ENCODE measurements at places on chromosomes 1 and 21.

DNA sequence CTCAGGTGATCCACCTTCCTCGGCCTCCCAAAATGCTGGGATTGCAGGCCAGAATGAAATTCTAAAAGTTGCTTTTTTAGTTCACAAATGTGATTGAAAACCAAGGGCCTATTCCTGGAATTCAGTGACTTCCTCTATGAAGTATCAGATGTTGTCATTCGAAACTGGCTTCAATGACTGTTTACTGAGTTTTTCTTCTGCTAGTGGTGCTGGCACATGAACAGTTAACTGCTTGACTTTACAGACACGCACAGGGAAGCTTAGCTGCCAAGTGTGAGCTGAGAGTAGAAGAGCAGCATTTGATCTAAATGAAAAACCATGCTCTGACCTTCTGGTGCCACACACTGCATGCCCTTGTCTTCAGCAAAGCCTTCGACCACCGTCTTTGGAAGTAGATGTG, 32.8 kb upstream of the AJAP1 start:
- no peak for DNase-seq

DNA sequence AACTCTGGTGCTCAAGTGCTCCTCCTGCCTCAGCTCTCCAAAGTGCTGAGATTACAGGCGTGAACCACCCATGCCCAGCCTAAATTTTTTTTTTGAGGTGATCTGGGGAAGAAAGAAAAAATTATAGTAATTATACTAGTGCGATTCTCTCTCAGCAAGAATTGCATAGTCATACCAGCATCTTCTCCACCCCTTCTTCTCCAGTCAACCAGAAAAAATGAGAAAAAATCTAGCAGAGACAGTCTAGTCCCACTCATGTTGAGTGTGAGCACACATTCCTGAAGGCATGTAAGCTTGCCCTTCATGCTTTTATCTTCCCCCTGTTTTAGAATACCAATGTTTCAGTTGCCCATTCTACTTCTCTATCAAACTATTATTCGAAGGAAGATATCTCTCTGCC, 207.6 kb downstream of the S1PR1 start:
- no peak for DNase-seq

- no peak for DNase-seq
Observed at GRCh38 chr21:39220150-39220549, 36.9 kb upstream of the PSMG1 start.

- peak; percentile 9 for DNase-seq
Observed at GRCh38 chr1:116325922-116326321, 47.1 kb upstream of the ATP1A1 start.

DNA sequence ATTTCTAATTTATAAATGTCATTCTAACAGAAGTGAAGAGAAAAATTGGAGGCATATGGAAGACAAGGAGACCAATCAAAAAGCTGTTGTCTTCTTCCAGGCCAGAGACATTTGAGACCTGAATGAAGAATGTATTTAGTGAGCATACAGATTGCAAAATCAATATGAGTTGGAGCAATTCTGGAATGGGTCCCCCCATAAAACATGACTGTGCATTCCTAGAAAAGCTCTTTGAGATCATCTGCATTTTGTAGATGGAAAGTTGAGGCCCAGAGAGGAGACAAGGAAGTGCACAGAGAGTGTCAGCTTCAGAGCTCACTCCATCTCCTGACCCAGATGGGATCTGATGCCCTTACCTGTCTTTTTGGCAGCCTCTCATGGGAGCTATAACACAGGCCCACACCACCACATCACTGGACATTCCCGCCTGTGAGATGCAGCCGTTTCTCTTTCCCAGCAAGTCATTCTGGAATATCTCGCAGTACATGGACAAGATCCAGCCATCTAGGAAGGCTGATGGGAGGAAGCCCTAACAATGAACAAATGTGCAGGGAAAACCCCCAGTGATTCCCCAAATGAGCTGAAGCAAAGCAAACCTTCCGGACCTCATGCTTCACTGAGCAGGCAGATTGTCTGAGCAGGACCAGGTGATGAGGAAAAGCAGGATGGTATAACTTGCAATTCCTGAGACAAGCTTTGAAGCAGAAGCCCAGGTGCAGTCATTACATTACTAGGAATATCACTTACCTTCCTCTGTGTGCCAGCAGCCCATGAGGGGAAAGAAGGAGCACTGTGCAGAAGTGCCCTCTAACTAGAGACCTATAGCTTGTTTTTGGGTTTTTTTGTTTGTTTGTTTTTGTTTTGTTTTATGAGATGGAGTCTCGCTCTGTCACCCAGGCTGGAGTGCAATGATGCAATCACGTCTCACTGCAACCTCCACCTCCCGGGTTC, 445.6 kb downstream of the PLPP3 start:
- no peak for DNase-seq

DNA sequence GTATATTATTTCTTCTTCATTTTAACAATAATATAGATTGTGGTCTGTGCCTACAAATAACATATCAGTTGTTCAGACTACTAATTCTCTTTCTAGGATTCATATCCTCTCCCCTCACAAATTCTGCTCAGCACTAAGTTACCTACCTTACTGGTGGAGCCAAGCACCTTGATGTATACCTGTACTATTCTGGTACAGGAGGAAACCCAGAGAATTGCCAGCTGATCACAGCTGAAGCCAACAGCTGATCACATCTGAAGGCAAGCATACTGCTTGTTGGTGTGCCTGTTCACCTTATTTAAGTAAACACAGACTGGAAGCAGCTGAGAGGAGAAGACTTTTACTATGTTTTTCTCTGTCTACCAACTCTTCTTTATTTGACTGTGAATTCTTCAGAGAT, 101.8 kb downstream of the PBX1 start:
- DNase-seq = no peak

- DNase-seq = no peak
Observed at GRCh38 chr21:42663860-42664535, 10.6 kb downstream of the PDE9A start.

- no peak for DNase-seq
Observed at GRCh38 chr1:29679316-29679715, 443.0 kb downstream of the PTPRU start.

- DNase-seq = no peak
Observed at GRCh38 chr1:115877511-115877910, 36.6 kb upstream of the NHLH2 start.

GRCh38 chr1:2832506-2833453, 31.3 kb upstream of the TTC34 start:
- no peak for DNase-seq

GRCh38 chr1:47194311-47194710, 4.5 kb upstream of the PDZK1IP1 start:
- DNase-seq = no peak

DNA sequence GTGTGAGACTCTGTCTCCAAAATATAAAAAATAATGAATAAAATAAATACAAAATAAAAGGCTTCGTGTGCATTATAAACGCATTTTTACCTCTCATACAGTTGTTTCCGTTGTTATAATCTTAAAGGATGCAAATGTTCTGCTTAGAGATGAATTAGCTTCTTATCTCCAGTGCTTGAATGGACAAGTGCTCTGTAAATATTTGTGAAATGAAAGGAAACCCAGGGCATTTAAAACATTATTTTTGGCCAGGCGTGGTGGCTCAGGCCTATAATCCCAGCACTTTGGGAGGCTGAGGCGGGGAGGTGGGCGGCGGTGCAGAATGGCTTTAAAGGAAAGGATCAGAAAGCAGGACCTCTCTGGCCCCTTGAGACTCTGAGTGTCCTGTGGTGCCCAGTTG, 94.5 kb downstream of the HUNK start:
- no peak for DNase-seq

DNA sequence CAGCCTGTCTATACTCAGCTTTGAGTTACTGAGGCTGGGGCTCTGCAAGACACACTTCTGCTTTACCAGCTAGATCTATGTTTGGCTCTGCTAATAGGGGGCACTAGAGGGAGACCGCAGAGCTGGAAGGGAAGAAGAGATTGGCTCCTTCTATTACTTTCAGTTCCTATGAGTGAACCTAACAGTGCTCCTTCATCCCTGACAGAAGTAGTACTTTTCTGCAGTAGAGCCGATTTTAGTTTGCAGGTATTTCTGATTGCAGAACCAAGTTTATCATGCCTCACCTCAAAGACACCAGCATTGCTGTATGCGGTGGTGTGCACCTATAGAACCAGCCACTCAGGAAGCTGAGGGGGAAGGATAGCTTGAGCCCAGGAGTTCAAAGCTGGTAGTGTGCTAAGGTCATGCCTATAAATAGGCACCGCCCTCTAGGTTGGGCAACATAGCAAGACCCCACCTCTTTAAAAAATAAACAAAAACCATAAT, 5.7 kb upstream of the ZDHHC18 start:
- no peak for DNase-seq

DNA sequence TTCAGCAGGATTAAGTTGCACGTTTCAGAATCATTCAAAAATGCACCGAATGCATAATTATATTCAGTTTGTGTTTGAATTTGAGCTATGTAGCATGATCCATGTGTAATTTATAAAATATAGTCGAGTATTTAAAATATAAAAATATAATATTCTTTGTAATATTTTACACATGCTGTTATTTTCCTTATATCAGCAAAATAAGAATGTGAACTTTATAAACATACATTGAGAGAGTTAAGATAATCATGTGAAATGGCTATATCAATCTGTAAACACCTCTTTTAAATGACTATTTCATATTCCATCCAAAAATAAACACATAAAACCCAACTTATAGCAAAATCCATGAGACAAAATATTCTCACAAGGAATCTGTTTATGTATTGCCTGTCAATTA, 303.7 kb downstream of the LRRC7 start:
- no peak for DNase-seq
